GM10248 (cell line): ENCODE measurements at places on chromosomes 5 and 9.

DNA sequence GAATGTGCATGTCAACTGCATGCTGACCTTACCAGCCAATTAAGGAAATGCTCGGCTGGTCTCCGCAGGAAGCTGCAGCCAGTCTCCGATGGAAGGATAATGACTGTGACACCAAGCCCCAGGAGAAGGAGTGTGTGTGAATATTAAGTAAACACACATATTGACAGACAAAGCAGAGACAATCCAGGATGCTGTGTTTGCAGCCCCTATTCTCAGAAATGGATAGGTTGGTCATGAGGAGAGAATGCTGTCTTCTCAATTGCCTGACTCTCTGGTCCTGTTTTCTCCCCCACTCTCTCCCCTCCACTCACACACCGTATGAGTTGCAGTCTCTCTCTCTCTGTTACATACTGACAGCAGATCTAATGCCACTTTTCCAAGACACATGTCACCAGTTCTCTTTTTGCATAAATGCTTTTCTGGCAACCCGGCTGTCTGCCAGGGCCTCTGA, 85.7 kb downstream of the EPB41L4A start:
- no peak for DNase-seq

DNA sequence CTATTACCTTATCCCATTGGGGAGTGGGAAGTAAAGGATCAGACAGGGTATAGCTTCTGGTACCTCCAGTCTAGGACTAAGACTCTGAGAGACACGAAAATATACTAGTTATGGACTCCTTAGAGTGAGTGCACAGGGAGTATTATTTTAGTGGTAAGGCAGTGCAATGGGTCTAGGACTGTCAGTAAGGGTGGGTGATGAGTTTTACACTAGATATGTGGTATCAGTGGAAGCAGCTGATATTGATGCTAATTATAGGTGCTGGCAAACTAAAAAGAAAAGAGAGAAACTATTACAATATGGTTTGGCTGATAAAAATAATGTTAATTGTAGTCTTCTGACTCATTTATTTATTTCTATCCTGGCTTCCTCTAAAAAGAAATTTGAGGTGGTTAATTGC, 118.6 kb downstream of the UNC13B start:
- DNase-seq = no peak

- DNase-seq = no peak
Observed at GRCh38 chr5:143739746-143740145, 72.2 kb upstream of the HMHB1 start.

- DNase-seq = no peak
Observed at GRCh38 chr5:177079606-177080005, 7.1 kb upstream of the FGFR4 start.

DNA sequence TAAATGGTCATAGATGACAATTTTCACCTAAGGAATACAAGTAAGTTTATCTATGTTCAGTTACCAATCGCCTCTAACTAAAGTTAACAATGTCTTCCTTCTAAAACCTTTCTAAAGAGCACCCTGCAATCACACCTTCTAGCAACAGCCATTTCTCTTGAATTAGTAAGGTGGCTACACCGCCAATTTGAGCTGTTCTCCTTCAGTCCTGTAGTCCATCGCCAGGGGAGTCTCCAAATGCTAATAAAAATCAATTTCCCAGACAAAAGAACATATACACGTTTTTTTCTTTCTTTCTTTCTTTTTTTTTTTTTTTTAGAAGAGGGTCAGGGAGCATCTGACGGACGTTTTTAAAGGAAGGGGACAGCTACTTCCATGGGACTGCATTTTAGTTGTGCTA, 729 bp upstream of the RORB start:
- DNase-seq = no peak

GRCh38 chr9:7165331-7165975, 407.7 kb downstream of the KDM4C start:
- DNase-seq = no peak

DNA sequence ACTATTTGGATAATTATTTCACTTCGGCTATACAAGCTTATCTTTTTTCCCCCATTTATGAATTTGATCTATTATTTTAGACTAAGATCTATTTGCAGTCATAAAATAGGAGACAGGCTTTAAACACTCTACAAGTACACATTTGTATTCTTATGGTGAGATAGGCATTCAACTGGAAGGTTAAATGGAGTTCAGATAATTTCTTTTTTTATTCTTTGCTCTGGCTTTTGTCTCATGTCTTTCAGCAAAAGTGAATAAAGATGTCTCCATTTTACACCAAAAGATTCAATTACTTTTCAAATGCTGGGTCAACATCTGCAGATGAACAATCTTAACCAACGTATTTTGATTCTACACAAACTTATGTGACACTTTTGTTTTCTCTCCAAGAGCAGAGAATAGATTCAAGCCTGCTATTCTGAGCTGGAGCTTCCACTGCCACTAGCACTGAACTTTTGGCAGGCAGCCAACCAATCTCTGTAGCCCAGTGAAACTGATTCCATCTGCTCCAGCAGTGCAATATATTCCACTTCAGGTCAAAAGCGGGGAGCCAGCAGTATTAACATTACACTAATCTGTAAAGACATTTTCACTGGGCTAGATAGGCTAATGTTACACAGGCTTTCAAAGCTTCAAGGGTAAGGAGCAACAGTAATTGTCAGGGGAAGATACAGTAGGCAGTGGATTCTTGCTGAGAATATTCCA, 452.0 kb upstream of the ZNF608 start:
- DNase-seq = no peak

DNA sequence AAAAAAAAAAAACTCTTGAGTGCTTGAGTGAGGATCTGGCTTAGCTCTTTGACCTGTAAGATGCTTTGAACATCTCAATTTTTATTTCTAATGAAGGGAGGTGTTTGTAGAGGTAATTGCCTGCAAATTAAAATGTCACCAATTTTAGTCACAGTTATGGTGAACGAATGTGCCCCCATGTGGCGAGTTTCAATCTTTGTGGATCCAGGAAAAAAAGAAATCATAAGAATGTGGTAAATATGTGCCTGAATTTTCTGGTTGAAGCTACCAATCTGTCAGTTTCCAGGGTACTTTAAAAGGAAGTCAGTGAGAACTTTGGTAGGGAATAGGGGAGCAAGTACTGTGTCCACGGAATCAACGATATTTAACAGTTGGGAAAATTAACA, 1772.4 kb upstream of the CDH9 start:
- DNase-seq = no peak
